Activated CD4-positive, alpha-beta T cell treated with anti-CD3 and anti-CD28 coated beads for 4 hours (primary cell): ENCODE measurements at places on chromosomes 5 and 9.

DNA sequence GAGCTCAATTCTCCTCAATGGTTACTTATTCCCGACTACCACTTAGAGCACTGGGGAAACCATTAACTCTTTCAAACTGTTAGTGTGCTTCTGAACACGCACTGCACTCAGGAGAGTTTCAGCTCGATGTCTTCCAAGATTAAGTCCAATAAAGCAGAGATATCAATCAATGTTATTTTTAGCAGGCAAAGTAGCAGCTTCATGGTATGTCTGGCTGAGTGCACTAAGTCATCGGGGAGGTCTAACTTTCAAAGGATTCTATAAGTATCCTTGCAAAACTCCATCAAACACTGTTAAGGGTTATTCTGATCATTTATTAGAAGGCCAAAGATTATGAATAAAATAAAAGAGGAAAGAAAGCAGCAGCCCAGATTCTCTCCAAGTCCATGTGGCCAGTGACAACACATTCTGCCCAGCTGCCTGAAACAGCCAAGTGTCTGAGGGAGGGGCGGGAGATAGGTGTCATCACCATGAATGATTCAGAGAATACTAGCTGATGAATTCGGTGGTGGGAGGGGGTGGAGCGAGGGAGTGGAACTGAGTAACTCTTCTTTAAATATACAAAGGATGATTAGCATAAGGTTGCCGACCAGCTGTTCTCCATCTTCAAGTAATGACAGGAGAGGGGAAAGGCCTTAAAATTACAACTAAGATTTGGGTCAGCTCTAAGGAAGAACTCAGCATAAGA is 21.3 kb downstream of the NREP start:
- DNase-seq: no peak

GRCh38 chr9:78958892-78959291 is 612.9 kb upstream of the TLE4 start:
- DNase-seq: no peak

DNA sequence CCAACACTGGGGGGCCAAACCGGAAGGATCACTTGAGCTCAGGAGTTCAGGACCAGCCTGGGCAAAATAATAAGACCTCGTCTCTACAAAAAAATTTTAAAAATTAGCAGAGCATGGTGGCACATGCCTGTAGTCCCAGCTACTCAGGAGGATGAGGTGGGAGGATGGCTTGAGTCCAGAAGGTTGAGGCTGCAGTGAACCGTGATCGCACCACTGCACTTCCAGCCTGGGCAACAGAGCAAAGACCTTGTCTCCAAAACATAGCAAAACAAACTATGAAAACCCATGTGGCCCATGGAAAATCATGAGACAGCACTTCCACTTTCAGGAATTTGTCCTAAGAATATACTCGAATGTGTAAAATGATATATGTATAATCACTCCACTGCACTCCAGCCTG is 6.1 kb downstream of the SETX start:
- DNase-seq: no peak

GRCh38 chr5:77249475-77249874 is 39.0 kb downstream of the PDE8B start:
- DNase-seq: no peak

DNA sequence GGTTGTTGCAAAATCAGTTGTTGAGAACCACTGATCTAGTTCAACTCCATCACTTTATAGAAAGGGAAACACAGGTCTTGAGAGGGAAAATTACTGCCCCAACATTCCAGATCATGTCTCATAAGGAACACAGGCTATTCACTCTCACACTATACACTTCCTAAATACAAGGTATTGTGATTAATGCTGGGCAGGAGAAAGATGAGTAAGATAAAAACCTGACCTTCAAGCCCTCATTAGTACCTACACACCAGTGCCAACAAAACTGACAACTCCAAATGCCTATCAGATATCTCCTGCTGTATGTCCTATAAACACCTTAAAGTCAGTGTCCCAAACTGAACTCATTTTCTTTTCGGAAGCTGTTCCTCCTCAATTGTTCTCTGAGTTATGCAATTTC is 8.2 kb downstream of the GNE start:
- no peak for DNase-seq

- DNase-seq: no peak
Observed at GRCh38 chr9:899440-900184, 58.1 kb downstream of the DMRT1 start.

- DNase-seq: no peak
Observed at GRCh38 chr9:72006501-72006900, 53.9 kb downstream of the C9orf57 start.

DNA sequence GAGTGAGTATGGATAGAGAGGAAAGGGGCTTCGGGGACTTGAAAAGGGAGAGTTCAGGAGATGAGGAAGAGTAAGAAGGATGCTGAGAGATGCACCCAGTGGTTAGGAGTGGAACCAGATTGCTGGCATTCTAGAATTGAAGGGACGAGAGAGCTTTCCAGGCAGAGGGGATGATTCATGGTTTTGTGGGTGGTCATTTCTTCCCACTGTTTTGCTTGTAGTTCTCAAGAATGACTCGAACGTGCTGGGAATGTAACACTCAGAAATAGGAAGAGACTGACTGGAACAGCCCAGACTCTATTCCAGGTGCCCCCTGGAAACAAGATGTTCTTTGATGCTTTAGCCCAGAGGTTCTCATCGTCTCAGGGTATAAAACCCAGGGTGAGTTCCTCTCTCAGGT is 294.2 kb downstream of the ICE1 start:
- DNase-seq: no peak

GRCh38 chr9:106052166-106052565 is 357.8 kb downstream of the TMEM38B start:
- no peak for DNase-seq

DNA sequence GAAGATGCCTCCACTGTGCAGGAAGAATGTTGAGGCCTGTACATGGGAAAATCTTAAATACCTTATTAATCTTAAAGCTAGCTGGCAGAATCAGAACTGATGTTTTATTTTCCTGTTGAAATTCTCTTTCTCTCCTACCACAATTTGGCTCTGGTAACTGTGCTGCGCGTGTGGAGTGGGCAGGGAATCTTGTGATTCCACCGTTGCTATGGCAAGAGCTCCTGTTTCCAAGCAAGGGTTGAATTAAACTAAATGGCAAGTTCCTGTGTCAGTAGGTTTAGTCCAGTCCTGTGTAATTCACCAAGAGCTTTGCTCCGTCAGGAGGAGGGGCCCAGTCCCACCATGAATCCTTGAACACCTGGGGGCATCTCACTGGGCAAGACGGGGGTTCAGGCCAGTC is 36.4 kb downstream of the NXNL2 start:
- DNase-seq: no peak

DNA sequence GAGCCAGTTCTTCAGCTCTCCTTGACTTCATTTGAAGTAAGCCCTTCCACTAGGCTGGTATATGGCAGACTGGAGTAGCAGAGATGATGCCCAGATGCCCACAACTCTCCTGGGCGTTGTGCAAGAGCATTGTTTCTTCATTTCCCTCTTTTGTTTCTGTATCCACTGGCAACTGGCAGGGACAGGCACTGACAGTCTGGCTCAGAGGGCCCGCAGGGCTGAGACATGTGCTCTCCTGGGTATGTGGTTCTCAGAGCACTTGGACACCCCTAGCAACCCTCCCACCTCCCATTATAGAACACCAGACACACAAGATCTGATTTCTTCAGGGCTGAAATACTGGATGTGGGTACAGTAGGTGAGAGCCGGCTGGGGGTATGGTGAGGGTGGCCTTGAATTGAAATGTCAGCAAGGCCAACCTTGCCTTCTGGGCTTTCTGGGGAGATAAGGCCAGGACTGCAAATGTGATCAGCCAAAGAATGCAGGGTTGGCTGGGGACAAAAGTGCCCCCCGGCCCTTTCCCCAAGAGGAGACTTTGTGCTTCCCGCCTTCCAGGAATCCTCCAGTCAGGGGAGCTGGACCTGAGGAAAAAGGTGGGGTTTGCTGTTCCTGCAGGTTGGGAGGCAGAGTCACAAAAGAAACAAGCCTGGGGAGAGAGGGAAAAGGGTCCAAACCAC is 28.6 kb upstream of the CTNNA1 start:
- DNase-seq: no peak

GRCh38 chr5:129171194-129171944 is 76.8 kb downstream of the ISOC1 start:
- DNase-seq: no peak

GRCh38 chr9:123687246-123687751 is 242.6 kb downstream of the DENND1A start:
- DNase-seq: no peak

- no peak for DNase-seq
Observed at GRCh38 chr9:130668659-130669058, 4.3 kb downstream of the PRDM12 start.

- no peak for DNase-seq
Observed at GRCh38 chr9:125415583-125416460, 154.2 kb downstream of the GAPVD1 start.

DNA sequence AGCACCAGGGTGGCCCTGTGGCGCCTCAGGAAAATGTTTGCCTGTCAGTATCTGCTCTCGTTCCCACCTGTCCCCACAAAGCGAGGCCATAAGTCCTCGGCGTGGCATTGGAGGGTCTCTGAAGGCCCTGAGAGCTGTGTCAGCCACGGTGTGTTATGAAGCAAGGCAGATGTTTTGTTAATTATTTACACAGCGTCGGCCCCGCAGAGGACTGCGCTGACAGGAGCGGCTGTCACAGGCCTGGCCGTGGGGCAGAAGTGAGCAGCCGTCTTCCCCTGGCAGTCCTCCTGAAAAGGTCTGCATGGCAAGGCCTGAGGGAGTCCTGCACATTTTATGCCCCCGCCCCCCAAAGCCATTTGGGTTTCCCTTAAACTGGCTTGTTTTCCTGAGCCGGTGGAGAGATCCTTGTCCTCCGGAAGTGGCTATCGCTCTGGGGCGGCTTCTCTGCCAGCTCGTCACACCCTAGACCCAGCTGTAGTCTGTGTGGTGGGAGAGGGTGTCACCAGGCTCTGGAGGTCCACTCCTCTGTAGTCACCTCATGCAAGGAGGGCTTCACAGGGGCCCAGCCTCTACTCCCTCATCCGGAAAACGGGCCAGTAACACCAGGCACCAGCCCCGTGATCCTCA is 6.2 kb downstream of the NEK6 start:
- DNase-seq: no peak

- no peak for DNase-seq
Observed at GRCh38 chr9:126989847-126990842, 75.6 kb downstream of the RALGPS1 start.

DNA sequence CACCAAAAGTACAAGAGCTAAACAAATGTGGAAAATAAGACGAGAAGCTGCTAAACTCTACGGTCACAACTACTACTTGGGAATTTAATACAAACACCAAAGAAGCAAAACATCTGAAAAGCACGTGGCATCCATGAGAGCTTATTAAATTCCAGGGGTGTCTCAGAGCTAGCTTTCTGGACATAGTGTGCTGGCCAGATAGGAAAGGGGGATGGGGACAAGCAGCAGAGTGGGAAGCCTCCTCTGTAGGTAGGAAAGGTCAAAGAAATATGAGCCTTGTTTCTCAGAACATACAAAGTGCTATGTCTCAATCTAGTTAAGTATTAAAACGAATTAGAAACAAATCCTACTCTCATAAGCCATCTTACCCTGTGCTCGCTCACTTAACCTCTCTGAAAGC is 51.3 kb upstream of the GOLPH3 start:
- DNase-seq: no peak

GRCh38 chr9:131270171-131271015 is 5.9 kb downstream of the FAM78A start:
- no peak for DNase-seq

DNA sequence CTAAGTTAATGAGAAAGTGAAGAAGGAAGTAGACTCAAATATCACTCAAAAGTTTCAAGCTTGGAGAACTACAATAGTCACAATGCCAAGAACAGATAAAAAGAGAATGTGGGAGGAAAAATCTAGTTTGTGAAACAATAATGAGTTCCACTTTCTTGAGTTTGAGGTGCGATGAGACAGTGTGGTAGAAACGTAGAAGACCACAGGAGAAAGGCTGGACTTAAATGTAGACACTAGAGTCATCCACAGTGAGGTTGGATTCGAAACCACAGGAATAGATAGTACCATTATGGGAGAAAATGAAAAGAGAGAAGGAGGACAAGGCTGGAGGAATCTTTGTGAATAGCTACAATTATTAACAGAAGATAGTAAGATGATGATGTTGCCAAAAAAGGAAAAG is 141.1 kb upstream of the LRRTM2 start:
- DNase-seq: no peak

GRCh38 chr9:121926351-121926801 is 166.7 kb downstream of the TTLL11 start:
- DNase-seq: no peak

GRCh38 chr5:64100203-64100602 is 65.4 kb upstream of the RNF180 start:
- no peak for DNase-seq

DNA sequence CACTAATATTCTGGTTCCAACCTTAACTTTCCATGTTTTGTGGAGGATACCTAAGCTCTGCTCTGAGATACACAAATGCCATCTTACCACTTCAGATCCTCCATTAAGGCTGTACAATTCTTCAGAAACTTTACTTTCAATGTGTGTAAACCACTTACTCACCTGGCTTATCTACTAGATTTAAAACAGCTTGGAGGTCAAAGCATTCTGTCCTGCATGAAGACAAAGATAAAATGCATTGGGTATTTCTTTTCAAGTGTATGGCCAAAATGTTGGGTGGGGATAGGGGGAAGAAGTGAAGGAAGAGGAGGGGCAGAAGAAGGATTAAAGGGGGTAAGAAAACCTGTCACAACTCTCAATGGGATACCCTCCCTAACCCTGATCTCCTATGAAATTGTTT is 939 bp downstream of the GOLGA1 start:
- no peak for DNase-seq

DNA sequence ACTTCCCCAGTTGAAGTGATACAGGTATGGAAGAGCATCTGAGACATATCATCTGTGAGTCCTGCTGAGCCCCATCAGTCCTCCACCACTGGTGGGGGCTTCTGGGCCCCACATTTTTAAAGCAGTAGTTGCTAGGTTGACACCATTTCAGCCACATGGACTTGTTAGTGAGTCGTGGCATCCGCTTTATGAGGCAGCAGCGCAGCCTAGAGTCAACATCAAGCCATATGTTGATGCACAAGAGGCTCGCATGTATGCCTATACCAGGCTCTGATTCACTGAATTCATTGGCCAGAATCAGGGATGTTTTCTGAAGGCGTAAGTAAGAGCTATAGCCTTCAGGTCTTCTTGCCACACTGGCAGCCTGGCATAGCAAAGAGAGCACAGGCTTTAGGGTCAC is 26.8 kb downstream of the ZNF346 start:
- DNase-seq: no peak

- no peak for DNase-seq
Observed at GRCh38 chr5:174409070-174409469, 315.3 kb upstream of the MSX2 start.

GRCh38 chr5:135660826-135661575 is 82.2 kb upstream of the CXCL14 start:
- no peak for DNase-seq
